ENCODE measurements at places on chromosomes 4 and X.

DNA sequence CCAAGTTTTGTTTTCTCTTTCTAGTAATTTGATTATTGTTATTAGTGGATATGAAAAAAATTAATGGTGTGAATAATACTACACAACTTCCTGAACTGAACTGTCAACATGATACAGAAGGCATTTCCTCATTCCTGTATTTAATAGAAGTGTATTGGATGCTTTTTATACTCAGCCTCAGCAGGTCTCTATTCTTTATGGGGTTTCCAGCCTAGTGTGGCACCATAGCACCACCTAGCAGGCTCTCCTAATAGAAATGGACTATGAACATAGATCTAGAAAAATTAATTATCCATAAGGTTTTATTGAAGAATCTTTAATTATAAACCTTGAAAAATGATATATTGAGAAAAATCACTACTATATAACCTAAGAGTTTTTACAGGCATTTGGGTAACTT, 52.4 kb downstream of the GLRB start:
- DNase-seq: no peak

DNA sequence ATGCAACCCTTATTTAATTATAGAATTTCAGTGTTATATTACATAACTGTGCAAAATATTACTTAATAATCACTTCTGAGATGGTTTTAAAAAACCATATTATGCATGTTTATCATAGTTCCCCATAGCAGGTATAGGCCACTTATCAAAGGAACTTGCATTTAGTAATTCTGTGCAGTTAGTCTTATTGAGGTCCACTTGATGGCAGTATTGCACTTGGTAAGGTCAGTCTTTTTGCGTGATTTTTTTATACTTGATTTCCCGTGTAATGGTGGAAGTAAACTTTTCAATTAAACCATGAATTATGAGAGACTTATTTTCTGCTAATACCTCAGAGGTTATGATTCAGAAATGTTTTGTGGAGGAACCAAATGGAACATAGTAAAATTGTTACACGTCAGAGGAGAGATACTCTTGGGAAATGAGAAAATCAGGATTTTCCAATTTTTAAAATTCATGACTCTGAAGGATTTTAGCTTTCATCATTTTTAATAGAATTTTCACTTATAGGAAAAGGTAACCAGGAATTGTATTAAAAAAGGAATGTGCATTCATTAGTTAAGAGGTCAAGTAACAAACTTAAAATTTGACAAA, 230.0 kb downstream of the CCSER1 start:
- no peak for DNase-seq

- no peak for DNase-seq
Observed at GRCh38 chrX:8403988-8404387, 60.6 kb upstream of the VCX3B start.

DNA sequence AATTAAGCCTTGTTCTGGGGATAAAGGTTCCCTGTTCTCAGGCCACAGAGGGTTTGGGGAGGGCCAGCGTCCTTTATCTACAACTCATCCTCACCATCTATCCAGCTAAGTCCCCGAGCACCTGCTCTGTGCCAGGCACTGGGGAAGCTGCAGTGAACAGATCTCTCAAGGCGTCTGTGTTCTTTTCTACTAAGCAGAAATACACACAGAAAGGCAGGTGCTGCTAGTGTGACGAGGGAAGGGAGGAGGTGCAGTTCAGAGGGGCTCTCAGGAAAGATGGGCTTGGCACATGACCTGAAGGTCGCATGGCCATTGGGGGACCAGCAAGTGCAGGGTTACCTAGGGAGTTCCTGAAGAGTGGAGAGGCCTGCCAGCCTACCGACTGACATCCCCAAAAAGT, 352.2 kb downstream of the NR3C2 start:
- DNase-seq: no peak

DNA sequence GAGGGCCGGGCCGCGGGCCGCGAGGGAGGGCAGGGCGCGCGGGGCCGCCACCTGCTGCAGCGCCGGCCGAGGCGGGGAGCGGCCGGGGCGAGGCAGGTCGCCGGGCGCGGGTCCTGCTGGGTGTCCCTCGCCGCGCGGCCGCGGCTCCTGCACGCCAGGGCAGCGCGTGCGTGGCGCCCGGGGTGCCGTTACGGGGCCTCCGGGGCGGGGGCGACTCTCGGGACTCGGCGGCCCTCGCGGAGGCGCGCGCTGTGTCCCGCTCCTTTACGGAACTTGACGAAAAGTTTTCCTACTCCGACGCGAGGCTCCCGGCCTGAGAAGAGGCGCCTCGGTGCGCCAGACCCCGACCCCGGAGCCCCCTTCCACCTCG, 329 bp downstream of the TBC1D14 start:
- no peak for DNase-seq

DNA sequence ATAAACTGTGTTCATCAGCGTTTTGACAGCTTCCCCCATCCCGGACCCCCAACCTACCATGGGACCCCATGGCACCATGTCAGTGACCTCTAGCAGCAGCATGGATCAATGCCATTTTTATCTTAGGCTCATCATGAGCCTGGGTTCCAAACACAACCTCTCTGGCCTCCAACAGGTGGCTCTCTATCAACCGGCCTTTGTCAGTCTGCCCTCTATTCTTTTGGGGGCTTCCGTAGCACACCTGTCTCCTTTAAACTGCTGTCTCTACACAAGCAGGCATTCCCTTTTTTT, 721 bp upstream of the TMEM150C start:
- DNase-seq: no peak

DNA sequence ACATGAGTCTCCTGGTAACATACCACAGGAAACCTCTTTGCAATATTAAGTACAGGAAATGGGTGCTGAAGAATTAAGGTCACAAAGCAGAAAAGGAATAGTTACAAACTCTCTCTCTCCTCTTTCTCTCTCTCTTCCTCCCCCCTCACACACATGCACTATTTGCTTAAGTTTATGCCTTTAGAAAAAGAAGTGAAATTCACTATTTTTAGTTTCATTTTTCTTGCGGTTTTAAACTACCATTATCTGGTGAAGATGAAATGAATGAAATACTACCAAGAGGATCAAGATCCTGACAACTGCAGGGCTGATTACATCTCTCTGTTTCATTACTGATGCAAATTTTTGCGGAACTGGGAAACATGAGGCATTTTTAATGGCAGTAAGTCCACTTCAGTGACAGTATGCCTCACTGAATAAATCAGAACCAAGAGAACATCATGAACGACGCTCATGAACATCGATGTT, 64.3 kb upstream of the FTHL17 start:
- DNase-seq: no peak

DNA sequence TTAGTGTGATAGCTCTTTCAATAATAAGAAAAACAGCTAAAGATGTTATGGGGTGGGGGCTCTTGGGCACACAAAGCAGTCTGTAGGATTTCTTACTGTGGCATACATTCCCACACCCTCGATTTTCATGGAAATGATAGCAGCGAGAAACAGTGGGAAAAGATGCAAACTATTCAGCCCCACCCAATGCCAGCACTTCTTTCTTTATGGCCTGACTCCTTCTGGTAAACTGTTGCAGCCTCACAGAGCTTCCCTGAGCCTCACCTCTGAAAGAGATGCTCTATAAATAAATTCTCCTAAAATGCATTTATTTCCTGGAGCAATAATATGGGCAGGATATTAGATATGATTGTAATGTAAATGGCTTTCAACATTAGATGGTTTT, 910 bp downstream of the ANK2 start:
- no peak for DNase-seq
